Melanocyte of skin (primary cell): ENCODE measurements at places on chromosomes 2 and 18. TPM values are rescaled to one million over a fixed set of nuclear protein-coding genes. Genes with fewer than 3 reads are reported as not detected.

Gene LYG2
- not detected in 2 replicates for total RNA-seq

Gene CRIM1
- 1.7 and 30.5 TPM in 2 replicates for total RNA-seq

Gene CYP1B1
- total RNA-seq, result 27.2 and 46.5 TPM in 2 replicates

Gene UGT1A4
- total RNA-seq, result not detected in 2 replicates

Gene HDAC4
- 34.8 and 48.0 TPM in 2 replicates for total RNA-seq

Gene SNRPD1
- 7.6 and 10.5 TPM in 2 replicates for total RNA-seq

Gene MPP4
- total RNA-seq, result 0.15 and 0.33 TPM in 2 replicates

Gene ALK
- 1.3 and 3.9 TPM in 2 replicates for total RNA-seq

Gene TNFAIP6
- 5.8 and 66.1 TPM in 2 replicates for total RNA-seq

Gene DAW1
- under 0.01 TPM in 1 of 2 replicates, not detected in the other for total RNA-seq

Gene HMSD
- total RNA-seq, result under 0.01 and 0.33 TPM in 2 replicates

Gene DUSP2
- 1.7 and 2.9 TPM in 2 replicates for total RNA-seq

Gene KCNG3
- total RNA-seq, result 0.33 and 0.62 TPM in 2 replicates

Gene NEU2
- not detected in 2 replicates for total RNA-seq

Gene COL3A1
- 1.00 and 1.2 TPM in 2 replicates for total RNA-seq

Gene OTOF
- total RNA-seq, result not detected in 2 replicates

Gene GEN1
- total RNA-seq, result 20.0 and 23.6 TPM in 2 replicates
